ENCODE measurements at places on chromosomes 7 and 10.

DNA sequence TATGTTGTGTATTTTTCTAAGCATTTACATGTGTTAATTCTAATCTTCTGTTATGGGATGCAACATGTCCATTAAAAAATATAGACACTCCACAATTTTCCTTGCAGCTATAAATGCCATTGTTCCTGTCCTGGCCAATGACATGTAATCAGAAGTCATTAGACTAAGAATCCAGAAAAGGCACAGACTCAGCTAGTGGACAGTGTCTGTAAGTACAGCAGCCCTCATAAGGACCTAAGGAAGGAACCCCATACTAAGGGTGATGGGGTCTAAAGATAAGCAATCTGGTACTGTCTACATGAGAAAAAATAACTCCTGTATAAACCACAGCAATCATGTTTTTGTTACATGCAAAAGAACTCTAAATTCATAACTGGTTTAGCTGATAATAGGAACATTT, 115.9 kb downstream of the GPR85 start:
- DNase-seq = no peak

DNA sequence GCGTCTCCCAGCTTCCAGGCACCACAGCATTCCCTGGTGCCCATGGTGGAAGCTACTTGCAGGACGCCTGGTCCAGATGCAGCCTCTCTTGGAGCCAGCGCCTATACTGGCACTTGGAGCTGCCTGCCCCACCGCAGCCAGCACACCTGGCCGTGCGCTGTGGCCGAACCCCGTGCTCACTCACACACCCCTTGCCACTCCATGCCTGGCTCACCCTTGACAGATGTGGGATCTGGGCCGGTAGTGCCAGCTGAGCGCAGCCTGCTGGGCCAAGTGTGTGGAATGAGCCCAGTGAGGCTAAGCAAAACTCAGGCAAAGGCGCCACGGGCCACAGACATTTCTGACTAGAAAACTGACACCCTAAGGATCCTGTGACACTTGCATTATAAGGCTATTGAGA, 884.8 kb downstream of the LRMDA start:
- no peak for DNase-seq

DNA sequence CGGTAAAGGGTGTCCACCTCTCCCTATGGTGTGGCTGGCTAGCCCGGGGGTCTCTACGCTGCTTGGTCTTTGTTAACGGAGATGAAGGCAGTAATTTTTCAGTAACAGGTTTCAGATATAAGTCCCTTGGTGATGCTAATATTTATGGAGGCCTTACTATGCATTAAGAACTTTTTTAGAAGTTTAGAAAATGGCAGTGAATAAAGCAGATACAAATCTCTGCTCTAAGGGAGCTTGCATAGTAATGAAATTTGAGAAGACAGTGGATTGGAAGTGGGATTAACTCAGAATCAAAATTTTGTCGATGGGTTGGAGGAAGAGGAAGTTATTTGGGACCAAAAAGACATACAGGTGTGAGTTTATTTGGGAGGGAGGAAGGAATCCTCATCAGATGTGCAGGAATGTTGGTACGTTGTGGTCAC, 445 bp downstream of the SSBP1 start:
- no peak for DNase-seq

DNA sequence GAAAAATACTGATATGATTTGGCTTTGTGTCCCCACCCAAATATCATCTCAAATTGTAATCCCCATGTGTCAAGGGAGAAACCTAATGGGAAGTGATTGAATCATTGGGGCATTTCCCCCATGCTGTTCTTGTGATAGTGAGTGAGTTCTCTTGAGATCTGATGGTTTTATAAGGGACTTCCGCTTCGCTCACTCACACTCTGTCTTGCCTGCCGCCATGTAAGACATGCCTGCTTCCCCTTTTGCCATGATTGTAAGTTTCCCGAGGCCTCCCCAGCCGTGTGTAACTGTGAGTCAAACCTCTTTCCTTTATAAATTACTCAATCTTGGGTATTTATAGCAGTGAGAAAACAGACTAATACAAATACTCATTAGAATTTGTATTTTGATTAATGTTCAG, 5.1 kb upstream of the MRPS17 start:
- no peak for DNase-seq

- no peak for DNase-seq
These were observed 83.5 kb downstream of the SLC37A3 start for GRCh38 chr7:140314573-140315480.
